ENCODE measurements at places on chromosomes 7 and 10.

- no peak for DNase-seq
Observed at GRCh38 chr10:100568912-100569311, 33.2 kb downstream of the HIF1AN start.

DNA sequence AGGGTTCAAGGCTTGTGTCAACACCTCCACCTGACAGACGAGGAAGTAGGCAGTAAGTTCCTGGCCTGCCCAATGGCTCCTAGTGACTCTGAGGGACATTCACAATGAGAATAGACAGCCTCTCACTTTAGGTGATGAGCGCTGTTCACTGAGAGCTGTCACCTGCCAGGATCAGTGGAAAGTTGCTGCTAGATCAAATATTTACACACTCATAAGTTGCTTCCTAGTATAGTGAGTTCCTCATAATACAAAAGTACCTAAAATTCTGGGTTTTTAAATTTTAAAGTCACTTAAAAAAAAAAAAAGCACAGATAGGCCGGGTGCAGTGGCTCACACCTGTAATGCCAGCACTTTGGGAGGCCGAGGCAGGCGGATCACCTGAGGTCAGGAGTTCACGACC is 320.8 kb downstream of the PRPF18 start:
- no peak for DNase-seq

DNA sequence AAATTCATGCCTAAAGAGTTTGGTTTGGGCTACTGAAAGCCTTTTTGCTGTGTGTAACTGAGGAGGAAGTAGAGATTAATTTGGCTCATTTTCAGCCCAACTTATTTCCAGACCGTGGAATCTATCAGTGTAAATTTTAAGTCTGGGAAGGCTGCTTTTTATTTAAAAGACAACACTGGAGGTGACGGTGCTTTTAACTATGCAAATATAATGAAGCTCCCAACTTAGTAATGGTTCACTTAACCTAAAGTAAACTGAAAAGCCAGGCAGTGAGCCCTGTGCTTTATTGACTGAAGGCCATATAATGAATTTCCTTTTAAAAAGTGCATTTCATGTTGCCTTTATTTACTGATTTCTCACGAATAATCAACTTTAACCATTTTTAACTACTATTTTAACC is 127.2 kb downstream of the NPY start:
- DNase-seq, result no peak

DNA sequence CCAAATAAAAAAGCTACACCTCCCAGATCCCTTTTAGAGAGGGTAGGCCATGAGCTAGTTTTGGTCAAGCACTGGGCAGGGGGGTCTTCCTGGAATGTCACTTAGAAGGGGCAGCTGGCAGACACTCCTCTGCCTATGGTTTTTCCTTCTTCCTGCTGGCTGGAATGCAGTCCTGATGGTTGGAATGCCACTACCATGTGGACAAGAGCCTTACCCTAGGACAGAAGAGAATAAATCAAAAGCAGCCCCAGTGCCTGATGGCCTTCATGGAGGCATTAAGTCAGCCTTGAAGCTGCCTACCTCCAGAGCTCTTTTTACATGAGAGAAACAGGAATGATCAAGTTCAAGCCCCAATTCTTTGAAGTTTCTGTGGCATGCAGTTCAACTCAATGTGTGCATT is 43.5 kb upstream of the SORBS1 start:
- no peak for DNase-seq

DNA sequence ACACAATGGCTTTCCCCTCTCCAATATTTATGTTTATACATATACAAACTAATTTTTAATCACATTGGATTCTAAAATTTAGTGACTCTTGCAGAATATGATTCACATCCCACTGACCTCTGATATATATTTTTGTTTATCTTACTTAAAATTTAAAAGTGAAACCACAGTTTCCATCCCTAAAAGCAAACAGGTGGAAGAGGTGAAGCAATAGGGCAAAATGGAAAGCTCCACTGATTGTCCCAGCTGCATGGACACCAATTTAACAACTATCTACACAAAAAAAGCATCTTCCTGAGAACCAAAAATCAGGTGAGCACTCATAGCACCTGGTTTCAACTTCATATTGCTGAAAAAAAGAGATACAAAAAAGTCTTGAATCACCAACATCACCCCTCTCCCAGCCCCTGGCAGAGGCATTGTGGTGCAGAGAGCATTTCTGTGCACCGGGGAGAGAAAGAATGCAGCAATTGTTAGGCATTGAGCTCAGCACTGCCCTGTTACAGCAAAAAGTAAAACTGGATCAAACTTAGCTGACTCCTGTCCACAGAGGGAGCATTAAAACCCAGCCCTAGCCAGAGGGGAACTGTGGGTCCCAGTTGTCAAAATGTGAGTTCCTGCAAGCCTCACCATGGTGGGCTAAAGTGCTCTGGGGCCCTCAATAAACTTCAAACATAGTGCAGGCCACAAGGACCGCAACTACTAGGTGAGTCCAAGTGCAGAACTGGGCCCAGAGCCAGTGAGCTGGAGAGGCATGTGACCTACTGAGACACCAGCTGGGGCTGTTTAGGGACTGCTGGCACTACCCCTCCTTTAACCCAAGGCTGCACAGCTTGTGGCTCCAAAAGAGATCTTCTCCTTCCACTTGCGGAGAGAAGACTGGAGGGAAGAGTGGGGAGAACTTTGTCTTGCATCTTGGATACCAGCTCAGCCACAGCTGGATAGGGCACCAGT is 92.1 kb downstream of the SIRT1 start:
- DNase-seq, result no peak

GRCh38 chr7:101370836-101371235 is 8.2 kb downstream of the COL26A1 start:
- DNase-seq, result no peak

DNA sequence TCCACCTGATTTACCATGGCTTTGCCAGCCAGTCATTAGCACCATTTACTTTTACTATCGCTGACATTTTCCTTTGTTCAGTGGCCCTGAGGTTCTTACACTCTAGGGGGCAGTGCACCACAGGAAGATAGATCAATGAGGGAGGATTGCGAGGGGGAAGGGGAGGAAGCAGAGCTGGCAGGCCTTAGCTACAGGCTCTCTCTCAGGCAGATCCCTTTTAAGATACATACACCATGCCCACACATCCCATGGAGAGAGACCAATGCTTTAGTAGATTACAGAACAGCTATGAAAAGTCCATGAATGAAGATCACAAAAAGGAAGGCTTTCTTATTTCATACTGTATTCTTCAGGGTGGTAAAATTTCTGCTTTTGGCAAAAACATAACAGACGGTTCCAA is 47.4 kb downstream of the DENND11 start:
- DNase-seq, result peak; percentile 37

DNA sequence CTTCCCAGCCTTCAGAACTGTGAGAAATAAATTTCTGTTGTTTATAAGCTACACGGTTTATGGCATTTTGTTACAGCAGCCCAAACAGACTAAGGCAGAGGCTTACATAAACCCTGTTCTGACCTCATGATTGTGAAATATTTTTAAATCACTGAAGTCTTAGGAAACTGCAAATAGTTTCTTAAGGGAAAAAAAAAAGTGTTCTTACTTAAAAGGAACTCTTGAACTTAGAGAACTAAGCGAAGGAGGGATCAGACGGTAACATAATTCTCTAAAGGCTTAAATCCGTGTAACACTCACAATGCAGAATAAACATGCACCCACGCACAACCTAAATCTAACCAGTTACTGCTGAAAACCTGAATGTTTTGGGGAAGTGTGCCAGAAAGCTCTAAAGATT is 749.1 kb upstream of the LRRTM3 start:
- DNase-seq, result no peak

GRCh38 chr10:67827811-67828210 is 10.2 kb downstream of the DNAJC12 start:
- no peak for DNase-seq

DNA sequence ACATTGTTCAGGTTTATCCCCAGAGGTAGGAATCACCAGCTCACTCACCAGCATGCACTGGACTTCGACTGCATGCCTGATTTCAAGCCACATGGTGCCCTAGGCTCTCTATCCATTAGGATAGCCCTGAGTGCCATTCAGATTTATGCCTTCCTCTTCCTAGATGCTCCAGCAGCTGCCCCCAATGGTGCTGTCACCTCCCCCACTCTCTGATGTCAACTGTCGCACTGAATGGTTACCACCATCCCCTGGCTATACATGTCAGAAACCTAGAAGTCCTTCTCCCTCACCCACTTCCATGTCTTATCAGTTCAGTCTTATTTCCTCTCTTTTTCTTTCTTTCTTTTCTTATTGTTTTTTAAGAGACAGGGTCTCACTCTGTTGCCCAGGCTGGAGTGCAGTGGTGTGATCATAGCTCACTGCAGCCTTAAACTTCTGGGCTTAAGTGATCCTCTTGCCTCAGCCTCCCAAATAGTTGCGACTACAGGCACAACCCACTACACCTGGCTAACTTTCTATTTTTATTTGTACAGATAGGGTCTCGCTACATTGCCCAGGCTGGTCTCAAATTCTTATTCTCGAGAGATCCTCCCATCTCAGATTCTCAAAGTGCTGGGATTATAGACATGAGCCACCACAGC is 2.9 kb downstream of the SFXN4 start:
- DNase-seq, result no peak

- DNase-seq, result no peak
Observed at GRCh38 chr10:60572511-60573194, 183.0 kb upstream of the ANK3 start.

GRCh38 chr7:46147871-46148270 is 226.8 kb upstream of the IGFBP3 start:
- DNase-seq, result no peak

- no peak for DNase-seq
Observed at GRCh38 chr10:114856544-114857287, 35.1 kb downstream of the FHIP2A start.

- DNase-seq, result no peak
Observed at GRCh38 chr7:135755351-135755753, 6.7 kb upstream of the FAM180A start.

- no peak for DNase-seq
Observed at GRCh38 chr10:20962165-20962564, 65.1 kb upstream of the NEBL start.

DNA sequence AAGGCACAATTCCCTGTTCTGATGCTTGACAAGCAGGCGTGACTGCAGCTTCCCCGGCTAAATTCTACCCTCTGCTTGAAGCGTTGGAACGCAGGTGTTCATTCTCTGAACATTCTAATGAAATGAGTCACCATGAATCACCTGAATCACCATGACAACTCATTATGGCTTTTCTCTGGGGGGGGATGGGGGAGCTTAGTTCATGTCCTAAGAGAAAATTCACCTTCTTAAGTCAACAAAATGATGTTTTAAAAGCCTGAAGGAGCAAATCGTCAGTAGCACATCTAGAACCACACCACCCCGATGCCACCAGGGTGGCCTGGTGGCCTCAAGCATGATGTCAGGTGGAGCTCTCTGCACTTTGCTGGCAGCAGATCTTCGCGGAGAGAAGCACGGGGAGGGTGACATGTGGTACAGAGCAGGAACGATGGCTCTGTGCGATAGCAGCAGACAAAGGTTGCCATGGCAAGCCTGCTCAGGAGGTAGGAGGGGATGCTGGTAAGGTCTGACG is 33.7 kb downstream of the DDC start:
- no peak for DNase-seq

DNA sequence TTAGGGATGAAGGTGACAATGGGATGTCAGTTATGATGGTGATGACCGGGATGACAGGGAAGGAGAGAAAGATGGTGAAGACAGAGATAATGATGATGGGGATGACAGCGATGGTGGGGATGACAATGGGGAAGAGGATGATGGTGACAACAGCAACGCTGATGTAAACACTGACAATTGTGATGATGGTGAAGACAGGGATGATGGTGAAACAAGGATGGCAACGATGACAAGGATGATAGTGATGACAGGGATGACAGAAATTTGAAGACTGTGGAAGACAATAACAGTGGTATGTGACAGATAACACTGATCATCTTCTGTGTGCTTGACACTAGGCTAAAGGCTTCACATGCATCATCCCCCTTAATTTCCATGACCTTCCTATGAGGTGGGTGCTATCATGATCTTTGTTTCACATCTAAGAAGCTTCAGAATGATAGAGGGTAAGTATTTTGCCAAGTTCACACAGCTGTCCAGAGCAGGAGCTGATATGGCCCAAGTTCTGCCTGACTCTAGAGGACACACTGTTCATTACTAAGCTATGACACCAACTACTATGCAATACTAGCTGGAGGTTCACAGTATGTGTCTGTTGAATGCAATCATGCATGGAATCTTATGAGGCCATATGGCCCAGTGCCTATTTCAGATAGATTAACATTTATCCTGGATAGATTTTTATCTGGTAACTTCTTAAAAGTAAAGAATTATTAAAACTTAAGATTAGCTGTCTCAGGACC is 105.6 kb downstream of the RNLS start:
- DNase-seq, result no peak

DNA sequence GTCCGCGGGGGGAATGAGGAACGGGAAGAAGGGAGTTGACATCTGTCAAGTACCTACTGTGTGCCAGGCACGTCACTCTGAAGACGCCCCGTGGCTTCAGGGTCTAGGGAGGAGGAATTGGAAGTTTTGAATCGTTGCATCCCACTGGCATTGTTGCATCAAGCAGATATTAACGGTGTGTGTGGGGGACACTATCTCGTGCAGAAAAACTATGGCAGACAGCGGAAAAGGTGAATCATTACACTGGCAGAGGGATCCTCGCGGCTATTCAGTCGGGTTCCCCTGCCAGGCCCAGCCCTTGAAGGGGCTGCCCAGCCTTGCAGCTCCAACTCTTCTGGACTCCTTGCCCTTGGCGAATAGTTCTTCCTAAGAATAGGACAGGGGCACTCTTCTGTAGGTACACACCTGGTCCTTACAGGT is 1.0 kb upstream of the KIAA1549 start:
- no peak for DNase-seq

GRCh38 chr7:74093671-74094223 is 10.1 kb downstream of the LIMK1 start:
- no peak for DNase-seq

GRCh38 chr7:22346383-22347107 is 10.4 kb downstream of the RAPGEF5 start:
- no peak for DNase-seq

DNA sequence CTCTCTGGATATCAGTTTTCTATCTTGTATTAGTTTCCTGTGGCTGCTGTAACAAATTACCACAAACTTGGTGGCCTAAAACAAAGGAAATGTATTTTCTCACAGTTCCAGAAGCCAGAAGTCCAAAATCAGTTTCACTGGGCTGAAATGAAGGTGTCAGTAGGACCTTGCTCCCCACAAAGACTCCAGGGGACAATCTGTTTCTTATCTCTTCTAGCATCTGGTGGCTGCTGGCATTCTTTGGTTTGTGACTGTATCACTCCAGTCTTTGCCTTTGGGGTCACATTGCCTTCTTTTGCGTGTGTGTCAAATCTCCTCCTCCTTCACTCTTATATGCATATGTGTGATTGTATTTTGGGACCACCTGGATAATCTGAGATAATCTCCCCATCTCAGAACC is 153.0 kb upstream of the PRPS1L1 start:
- no peak for DNase-seq

- DNase-seq, result no peak
Observed at GRCh38 chr7:100446040-100446439, 9.7 kb upstream of the PPP1R35 start.

- no peak for DNase-seq
Observed at GRCh38 chr7:23129036-23129435, 23.5 kb downstream of the KLHL7 start.
